ENCODE measurements at places on chromosomes 7 and 10.

DNA sequence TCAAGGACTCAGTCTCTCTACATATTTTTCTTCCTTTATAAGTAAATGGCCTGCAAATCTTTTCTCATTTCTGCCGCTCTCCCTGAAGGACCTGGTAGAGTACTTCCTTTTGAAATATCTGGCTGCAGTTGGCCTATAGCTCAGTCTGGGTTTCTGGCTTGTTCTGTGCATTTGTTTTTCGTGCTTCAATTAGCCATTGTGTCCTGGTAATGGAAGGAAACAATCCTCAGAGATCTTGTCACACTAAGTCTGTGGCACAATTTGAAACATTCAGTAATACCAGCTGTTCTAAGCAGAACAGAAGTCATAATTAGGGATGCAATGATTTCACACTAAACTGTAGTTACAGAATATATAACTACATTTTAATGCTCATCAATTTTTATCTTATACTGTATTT lies 545.0 kb downstream of the NRG3 start:
- no peak for DNase-seq

DNA sequence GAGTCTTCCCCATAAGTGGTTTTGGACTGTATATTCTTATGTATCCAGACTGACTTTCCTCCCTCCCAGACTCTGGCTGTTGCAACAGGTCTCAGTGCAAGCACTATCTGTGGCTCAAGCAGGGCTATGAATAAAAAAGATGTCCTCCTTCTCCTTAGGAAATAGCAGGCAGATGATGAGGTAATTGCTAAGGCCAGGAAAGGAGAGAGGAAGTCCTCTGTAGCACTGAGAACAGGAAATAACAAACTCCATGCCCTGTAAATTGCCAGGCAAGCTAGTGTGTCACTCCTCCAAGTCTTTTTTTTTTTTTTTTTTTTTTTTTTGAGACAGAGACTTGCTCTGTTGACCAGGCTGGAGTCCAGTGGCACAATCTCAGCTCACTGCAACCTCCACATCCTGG lies 900.1 kb downstream of the TYW1 start:
- no peak for DNase-seq

- DNase-seq: no peak
Measured at GRCh38 chr10:128167926-128168520, 41.8 kb upstream of the MKI67 start.

DNA sequence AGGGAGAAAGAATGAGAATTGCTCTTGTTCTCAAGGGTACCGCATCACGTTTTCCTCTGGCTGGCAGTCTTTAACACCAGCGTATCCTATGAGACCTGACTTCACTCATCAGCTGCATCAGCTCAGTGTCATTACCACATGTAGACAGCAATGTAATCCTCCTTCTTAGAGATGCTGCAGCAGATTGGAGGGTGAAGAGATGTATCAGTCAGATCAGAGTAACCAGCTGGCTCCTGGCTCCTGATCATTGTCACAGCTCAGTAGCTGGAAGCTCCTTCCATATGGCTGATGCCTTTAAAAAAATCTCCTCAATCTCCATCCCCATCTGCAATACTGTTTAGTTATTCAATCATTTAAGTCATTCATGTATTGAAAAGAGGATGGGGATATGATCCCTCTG lies 39.7 kb upstream of the EPHB6 start:
- no peak for DNase-seq

GRCh38 chr10:590721-591120 lies 98.7 kb downstream of the DIP2C start:
- DNase-seq: no peak

- DNase-seq: no peak
Measured at GRCh38 chr7:45237788-45238461, 80.3 kb downstream of the RAMP3 start.

DNA sequence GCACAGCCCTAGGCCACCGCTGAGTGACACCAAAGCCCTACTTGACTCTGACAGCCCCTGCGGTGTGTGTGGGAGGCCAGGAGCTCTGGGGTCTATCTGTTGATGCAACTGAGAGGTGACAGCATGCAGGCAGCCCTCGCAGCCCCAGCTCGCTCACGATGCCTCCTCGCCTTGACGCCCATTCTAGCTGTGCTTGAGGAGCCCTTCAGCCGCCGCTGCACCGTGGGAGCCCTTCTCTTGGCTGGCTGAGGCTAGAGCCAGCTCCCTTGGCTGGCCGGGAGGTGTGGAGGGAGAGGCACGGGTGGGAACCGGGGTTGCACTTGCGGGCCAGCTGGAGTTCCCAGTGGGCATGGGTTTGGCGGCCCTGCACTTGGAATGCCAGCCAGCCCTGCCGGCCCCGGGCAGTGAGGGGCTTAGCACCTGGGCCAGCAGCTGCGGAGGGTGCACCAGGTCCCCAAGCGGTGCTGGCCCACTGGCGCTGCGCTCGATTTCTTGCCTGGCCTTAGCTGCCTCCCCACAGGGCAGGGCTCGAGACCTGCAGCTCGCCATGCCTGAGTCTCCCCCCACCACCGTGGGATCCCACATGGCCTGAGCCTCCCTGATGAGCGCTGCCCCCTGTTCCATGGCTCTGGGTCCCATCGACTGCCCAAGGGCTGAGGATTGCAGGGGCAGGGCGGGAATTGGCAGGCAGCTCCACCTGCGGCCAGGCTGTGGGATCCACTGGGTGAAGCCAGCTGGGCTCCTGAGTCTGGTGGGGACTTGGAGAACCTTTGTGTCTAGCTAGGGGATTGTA lies 31.6 kb upstream of the POM121L12 start:
- no peak for DNase-seq

DNA sequence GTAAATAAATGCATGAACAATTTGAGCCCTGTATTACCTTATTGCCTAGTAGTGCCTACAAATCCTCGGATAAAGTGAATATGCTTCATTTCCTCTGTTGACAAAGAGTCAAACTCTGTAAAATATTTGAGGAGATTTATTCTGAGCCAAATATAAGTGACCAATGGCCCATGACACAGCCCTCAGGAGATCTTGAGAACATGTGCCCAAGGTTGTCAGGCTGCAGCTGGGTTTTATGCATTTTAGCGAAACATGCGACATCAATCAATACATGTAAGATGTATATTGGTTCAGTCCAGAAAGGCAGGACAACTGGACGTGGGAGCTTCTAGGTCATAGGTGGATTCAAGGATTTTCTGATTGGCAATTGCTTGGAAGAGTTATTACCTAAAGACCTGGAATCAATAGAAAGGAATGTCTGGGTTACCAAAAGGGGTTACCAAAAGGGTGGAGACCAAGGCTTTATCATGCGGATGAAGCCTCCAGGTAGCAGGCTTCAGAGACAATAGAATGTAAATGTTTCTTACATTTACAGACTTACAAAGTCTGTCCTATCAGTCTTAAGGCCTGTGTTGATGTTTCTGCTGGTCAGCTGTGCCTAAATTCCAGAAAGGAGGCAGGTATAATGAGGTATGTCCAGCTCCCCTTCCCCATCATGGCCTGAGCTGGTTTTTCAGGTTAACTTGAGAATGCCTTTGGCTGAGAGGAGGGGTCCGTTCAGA lies 220.1 kb upstream of the FZD1 start:
- DNase-seq: no peak
